EH (cell line): ENCODE measurements at places on chromosomes 4 and X.
A peak's percentile ranks its signal among the peaks of the same experiment; 100 is the strongest.

DNA sequence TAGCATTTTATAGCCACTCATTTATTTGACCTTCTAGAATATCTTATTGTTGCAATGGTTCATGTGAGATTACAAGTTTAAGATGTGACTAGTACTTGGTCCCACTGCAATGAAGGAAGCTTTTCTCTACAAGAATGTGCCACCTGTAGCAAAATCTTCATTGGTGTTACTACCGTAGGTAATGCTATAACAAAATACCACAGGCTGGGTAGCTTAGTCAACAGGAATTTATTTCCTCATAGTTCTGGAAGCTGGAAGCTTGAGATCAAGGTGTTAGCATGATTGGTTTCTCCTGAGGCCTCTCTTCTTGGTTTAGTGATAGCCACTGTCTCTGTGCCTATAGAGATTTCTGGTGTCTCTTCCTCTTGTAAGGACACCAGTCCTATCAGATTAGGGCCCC lies 441.0 kb downstream of the GPM6A start:
- no peak for DNase-seq

- peak; percentile 34 for DNase-seq
Observed at GRCh38 chr4:98745366-98745765, 87.0 kb upstream of the TSPAN5 start.

- no peak for DNase-seq
Observed at GRCh38 chrX:82237328-82237727, 1035.4 kb downstream of the SH3BGRL start.

GRCh38 chr4:149344436-149344835 lies 471.2 kb downstream of the IQCM start:
- peak; percentile 21 for DNase-seq

- no peak for DNase-seq
Observed at GRCh38 chr4:12844141-12844540, 640.0 kb downstream of the RAB28 start.

DNA sequence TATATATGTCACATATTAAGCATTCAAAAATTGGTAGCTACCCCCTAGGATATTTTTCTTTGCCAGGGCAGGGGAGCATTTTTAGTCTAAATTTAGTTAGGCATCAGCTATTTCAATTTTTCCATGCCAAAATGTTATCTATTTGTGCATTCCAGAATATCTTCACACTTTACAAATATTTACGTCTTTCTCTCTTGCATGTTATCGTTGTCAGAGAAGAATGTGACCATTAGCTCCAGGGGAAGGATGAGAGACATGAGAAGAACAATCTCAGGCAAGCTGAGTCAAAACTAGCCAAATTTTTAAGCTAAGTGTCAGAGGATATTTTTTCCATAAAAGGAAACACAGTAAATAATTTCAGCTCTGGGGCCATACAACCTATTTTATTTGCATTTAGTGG lies 885.0 kb upstream of the EPHA5 start:
- DNase-seq, result peak; percentile 97

DNA sequence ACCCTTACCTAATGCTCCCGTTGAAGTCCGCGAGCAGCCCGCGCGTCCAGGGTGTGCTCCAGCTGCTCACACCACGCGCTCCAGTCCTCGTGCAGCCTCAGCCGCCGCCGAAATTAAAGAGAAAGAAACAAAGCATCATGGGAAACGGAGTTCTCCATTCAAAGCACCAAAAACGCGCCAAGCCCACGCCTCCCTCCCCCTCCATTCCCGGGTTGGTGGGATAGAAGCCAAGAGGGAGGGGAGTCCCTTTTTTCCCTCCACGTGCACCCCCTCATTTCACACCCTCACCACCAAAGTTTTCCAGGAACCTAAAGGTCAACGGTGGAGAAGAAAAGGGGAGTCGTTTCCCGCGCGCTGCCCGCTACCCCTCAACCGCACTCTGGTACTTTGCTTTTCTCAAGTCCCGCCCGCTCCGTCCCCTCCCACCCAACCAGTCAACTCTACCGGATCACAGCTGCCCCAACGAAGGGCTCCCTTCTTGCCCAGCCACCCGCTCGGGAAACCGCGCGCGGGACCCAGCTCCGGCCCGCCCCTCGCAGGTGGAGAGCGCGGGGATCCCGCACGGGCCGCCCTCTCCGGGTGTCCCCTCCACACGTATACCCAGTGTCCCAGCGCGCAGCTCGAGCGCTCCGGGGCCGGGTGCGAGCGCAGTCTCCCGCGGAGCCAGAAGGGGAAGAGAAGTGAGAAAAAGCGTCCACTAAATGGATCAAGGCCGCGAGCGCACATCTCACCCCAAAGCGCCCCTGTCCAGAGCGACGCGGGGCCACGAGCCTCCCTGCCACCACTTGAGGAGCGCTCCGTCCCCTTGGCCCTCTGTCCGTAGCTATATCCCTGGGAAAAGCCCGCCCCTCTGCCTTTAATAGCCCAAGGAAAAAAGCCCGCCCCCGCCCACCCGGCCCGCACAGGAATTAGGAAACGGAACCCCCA lies 65.1 kb upstream of the CCDC160 start:
- no peak for DNase-seq

- no peak for DNase-seq
Observed at GRCh38 chr4:61296144-61296543, 96.0 kb downstream of the ADGRL3 start.
